Bone marrow (tissue), 2 donors: ENCODE measurements at places on chromosomes 3 and 15.

GRCh38 chr15:67785431-67785830, 39.9 kb upstream of the SKOR1 start:
- no peak for DNase-seq

GRCh38 chr3:99562990-99563607, 75.3 kb upstream of the COL8A1 start:
- DNase-seq = no peak

DNA sequence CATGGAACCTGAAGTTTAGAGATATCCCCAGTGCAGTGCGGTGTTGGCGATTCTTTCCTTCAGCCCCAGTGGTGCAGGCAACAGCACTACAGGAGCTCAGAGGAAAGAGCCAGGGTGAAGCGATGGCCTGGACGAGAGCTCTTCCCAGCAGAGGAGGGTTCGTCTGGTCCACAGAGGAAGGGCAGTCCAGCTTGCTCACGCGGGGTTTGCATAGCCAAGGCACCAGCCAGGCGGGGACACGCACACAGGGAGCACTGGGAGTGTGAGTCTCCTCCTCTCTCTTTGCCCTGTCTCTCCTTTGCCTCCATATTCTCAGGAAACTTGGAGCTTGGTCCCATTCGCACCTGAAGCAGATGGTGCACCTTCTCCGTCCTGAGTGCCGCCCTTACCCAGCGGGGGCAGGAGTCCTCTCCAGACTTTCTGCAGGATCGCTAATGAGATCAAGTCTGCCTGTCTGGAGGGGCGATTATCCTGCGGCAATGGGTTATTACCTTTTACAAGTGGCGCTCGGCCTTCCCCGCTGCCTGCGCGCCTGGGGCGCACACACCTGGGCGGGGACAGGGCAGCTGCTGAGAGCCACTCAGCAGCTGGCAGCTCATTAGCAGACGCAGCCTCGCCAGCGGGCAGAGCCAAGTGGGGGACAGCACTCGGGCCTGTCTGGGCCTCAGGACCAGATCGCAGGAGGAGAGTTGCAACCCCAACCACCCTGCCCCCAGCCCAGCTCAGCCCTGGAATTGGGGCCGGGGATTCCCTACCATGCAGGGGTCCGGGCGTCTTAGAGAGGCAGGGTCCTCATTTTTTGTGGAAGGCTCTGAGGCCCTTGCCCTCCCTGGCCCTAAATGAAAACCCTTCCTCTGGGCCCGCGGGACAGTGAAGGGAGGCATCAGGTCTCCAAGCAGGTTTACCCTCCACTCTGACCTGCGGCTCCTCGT, 119.0 kb upstream of the MEF2A start:
- no peak for DNase-seq

DNA sequence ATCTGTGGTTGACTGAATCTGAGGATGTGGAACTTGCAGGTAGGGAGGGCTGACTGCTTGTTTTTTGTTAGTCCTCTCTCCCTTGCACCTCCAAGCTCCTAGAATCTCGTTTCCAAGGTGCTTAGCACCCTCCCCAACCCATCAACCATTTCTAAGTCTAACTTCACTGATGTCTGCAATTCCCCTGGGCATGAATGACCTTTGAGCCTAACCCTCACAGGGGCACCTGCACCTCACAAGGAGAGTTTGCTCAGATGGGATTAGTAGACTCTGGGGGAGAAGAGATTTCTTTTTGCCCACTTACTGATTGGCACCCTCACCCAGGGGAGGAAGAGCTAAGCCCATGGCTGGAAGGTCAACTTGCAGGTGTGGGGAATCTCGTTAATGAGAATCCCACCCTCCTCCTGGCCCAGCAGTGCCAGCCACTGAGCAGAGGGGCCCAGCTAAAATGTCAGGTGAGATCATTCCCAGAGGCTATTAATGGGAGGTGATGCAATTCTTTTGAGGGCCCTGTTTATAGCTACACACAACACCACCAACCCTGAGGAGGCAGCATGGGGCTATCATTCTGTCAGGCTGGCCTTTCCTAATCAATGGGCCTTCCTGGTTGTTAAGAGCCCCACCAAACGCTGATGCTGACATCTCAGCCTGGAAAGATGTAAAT, 81.6 kb upstream of the HERC1 start:
- no peak for DNase-seq

DNA sequence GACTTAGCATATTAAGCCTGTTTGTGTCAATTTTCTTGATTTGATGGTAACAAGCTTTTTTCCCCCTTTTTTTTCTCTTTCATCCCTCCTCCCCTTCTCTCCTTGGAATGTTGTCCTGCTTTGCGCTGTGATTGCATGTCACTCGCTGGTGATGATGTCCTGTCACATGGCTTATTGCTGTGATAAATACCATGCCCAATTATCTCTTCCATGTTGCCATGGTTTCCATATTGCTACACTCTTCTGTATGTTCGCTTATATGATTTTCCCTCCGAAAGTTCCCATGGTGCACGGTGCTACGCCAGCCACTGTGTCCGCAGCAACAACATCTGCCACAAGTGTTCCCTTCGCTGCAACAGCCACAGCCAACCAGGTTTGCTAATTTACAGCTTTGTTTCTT, 187.3 kb downstream of the MBNL1 start:
- DNase-seq = no peak
